ENCODE measurements at places on chromosomes 7 and 10.
A peak's percentile ranks its signal among the peaks of the same experiment; 100 is the strongest.

GRCh38 chr10:19788075-19788686 is 28.1 kb upstream of the PLXDC2 start:
- no peak for DNase-seq

DNA sequence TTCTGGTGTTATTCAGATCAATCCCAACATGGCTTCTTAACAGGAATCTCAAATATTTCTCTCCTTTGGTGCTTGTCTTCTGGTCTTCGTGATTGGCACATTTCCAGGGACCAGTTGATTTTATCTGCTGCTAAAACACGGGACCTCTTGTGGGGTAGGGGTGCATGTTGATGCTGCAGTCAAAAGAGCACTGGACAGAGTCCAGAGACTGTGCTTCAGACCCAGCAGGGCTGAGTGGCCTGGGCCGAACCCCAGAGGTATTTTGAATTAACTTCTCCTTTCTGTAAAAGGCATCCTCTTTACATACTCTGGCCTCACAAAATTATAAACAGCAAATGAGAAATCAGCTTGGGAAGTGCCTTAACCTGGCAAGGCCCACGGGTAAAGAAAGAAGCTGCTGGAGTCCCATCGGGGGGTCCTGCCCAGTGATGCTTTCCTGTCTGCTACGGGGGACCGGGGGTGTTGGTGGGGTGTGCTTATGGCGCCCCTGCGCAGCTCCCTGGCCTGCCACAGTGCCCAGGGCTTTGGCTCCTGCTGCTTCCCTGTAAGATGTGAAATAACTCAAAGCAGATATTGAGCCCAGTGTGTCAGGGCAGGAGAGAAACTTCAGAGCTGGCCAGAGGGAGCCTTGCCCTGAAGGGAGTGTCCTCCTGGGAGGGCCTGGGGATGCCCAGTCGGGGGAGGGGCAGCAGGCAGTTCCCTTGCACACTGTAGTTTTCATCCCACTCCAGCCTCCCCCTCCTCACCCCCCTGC is 230.5 kb downstream of the TCF7L2 start:
- no peak for DNase-seq

DNA sequence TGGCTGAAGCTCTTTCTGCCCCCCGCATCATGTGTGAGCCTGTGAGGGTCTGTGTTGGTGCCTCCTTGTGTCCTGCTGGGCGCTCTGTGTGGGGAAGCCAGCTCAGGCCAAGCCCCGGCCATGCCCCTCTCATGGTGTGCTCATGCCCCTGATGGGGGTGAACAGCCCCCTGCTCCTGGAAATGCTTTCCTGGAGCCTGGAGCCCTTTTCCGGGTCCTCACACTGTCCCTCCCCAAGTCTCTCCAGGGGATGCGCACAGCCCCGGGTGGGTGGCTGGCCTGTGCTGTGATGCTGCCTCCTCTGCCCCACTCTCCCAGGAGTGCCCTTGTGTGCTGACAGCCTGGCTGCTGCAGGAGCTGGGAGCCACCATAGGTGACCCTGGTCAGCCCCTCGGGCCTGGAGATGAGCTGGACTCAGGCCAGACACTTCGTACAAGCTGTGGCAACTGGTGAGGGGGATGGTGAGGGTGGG is 20.8 kb upstream of the ZNF862 start:
- no peak for DNase-seq

DNA sequence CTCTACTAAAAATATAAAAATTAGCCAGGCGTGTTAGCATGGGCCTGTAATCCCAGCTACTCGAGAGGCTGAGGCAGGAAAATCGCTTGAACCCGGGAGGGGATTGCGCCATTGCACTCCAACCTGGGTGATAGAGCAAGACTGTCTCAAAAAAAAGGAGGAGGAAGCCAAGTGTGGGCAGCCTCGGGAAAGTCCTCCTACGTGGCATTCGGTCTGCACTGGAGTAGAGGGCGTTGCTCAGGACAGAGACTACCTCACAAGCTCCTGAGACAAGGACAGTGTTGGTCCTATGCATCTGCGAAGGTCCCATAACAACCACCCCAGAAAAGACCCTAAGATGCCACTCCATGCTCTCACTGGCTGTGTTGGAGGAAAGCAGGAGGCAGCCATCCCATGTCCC is 10.0 kb upstream of the SERPINE1 start:
- no peak for DNase-seq

GRCh38 chr10:20202337-20202736 is 386.1 kb downstream of the PLXDC2 start:
- no peak for DNase-seq

- DNase-seq = no peak
Measured at GRCh38 chr7:88546808-88547207, 212.7 kb upstream of the ZNF804B start.

GRCh38 chr10:75098902-75099673 is 12.4 kb upstream of the SAMD8 start:
- no peak for DNase-seq

GRCh38 chr10:14625192-14625631 is 149.5 kb downstream of the FAM107B start:
- DNase-seq = no peak

DNA sequence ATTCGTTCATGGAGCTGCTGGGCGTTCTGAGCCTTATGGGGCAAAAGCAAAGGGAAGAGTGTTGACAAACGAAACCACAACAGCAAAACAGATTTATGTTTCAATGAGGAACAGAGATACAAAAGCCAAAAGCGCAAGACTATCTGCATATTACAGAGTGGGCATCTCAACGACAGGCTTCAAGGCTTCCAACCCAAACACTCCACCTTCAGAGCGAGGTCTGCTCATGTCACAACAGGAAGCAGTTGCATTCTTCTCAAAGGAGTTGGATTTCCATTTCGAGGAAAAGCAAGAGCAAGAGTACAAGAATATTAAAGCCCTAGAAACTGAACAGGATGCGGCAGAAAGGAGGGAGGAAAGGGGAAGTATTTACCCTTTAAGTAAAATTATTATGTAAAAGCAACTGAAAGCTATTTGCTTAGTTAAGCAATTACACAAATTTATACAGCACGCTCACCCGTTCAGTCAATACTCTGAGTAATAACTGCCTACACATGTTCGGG is 189.3 kb downstream of the ELMO1 start:
- no peak for DNase-seq

GRCh38 chr7:117759950-117760640 is 113.1 kb downstream of the CTTNBP2 start:
- no peak for DNase-seq

DNA sequence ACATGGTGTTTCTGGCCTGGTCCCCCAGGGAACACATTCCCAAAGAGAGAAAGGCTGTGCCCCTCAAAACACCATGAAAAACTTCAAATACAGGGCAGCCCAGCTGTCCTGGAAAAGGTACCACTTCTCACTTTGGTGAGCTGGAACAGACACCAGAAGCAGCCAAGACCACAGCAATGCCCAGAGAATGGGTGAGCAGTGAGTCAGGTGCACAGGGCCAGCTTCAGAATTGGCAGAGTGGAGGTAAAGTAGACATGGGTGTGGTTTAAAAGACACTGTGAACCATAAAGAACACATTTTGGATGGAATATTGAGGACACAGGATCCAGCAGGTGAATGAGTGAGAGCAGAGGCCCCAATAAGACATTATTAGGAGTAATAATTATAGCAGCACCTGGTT is 51.3 kb downstream of the FAM13C start:
- DNase-seq = no peak

GRCh38 chr7:90897961-90898469 is 301.9 kb downstream of the CDK14 start:
- DNase-seq = no peak

- DNase-seq = no peak
Measured at GRCh38 chr7:101784292-101785127, 32.9 kb upstream of the CUX1 start.

GRCh38 chr7:98624846-98625420 is 7.8 kb downstream of the NPTX2 start:
- no peak for DNase-seq

- peak; percentile 62 for DNase-seq
Measured at GRCh38 chr7:66413379-66414114, 208.4 kb downstream of the TPST1 start.

DNA sequence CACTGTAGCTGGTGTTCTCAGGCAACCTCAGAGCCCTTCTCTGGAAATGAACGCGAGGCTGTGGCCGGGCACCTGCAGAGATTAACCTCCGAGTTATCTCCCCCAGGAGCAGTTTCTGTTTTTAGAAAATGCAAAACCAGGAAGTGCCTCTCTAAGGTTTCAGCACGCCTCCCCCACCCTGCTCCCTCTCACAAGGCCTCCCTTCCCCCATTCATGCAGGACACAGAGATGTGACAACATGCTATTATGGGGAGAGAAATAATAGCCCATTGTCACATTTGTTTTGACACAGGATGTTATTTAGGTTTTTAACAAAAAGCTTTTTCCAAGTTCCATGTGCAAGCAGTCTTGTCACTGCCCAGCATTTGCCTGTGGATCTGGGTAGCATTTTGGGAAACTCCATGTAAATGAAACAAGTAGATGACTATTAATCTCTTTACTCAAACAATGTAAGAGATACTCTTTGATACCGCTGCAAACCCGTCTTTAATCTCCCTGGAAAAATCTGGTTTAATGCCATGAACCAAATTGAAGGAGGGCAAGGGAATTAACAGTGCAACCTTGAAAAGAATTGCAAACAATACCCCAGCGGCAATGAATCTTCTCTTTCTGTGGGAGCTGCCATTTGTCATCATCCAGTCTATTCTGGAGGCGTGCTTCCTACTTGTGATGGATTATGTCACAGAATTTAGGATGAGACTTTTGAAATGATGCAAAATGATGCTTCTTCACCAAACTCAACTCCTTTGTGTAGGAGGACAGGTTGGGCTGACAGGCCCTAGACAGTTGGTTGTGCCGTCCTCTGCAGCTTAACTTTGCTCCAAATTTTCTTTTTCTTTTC is 86.5 kb upstream of the NMT2 start:
- no peak for DNase-seq

GRCh38 chr10:119078422-119079179 is 2.0 kb downstream of the EIF3A start:
- DNase-seq = no peak

GRCh38 chr7:130390486-130390885 is 10.2 kb downstream of the CPA1 start:
- DNase-seq = no peak

GRCh38 chr10:69088471-69088769 is 517 bp downstream of the SRGN start:
- DNase-seq = no peak

DNA sequence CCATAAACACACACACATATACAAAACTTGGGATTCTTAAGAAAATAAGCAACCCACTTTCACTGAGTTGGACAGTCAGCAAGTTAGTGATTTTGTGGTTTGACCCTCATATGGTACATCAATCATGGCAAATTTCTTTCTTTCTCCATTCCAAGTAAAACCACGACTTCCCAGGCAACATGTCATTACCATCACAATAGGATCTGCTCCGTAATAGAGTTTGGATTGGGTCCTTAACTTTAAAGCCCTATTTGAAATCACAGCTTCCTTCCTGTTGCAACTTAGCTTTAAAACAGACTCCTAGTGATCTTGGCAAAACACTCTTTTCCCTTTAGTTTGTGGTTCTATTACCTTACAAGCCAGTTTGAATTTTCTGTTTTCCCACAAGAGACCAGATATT is 483.6 kb downstream of the INHBA start:
- no peak for DNase-seq

DNA sequence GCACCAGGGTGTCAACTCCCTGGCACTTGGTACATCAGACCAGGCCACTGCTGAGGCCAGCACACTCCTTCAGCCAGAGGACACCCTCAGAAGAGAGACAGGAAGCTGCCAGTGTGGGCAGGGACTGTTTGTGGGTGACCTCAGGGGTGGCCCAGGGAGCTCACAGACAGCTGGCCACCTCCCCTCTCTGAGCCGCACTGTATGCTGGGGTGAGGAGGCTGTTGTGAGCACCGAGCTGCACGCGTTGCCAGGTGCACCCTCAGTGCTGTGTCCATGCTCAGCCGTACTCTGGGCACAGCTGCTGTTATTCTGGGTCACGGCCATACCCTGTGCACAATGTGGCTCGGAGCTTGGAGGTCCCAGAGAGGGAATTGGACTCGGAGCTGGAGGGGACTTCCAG is 61.5 kb upstream of the NANOS1 start:
- no peak for DNase-seq

GRCh38 chr7:95549818-95550529 is 46.3 kb downstream of the PDK4 start:
- DNase-seq = no peak

GRCh38 chr7:356691-357462 is 66.9 kb downstream of the FOXL3 start:
- DNase-seq = no peak

- no peak for DNase-seq
Measured at GRCh38 chr10:88926566-88927415, 25.8 kb downstream of the ACTA2 start.

- no peak for DNase-seq
Measured at GRCh38 chr10:102009801-102010425, 46.1 kb downstream of the ARMH3 start.

DNA sequence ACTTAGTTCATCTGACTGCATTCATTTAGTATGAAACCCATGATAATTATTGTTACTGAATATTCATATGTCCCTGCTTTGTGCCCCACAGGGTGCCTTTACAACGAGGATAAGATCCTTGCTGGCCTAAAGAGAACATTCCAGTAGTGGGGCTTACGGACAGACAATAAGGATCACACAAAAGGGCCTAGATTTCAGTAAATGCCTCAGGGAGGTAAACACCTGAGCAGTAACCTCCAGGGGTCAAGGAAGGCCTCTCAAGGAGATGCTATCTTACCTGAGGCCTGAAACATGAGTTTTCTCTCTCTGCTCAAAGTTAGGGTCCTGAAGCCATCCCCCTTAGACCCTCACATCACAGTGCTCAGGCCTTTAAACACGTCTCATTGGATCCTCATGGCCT is 228.7 kb downstream of the TCF7L2 start:
- DNase-seq = no peak

- no peak for DNase-seq
Measured at GRCh38 chr7:17390392-17390791, 91.9 kb downstream of the AHR start.

GRCh38 chr7:73851410-73852338 is 9.3 kb upstream of the TMEM270 start:
- DNase-seq = no peak

- DNase-seq = no peak
Measured at GRCh38 chr7:143354376-143354775, 8.1 kb downstream of the FAM131B start.

GRCh38 chr10:93126483-93127052 is 52.9 kb downstream of the CYP26A1 start:
- no peak for DNase-seq

DNA sequence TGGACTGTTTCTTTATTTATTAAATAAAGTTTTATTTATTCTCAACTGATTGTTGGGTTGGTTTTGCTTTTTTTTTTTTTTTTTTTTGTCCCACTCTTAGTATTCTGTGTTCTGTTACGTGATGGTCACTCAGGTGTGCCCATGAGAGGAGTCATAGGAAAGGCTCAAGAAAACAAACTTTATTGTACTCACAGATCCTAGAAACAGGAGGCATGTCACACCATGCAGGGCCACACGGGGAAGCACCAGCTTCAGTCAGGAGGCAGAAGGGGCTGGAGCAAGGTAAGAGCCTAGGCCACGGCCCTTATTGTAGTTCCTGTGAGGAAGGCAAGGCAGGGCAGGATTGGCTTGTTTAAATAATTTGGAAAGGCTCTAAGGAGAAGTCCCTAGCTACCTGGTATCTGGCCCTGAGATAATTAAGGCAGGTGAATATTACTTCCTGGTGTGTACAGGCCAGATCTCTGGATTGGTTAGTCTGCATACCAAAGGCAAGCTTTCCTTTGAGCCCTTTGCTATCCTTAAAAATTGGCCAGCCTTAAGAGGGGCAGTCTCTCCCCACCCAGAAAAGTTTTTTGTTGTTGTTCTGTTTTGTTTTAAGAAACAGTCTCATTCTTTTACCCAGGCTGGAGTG is 8.3 kb downstream of the ATOH7 start:
- DNase-seq = no peak
